ENCODE measurements at places on chromosomes 1 and 21.

- DNase-seq, result no peak
Measured at GRCh38 chr1:225451840-225452515, 24.1 kb upstream of the LBR start.

GRCh38 chr1:43532716-43533115 is 2.0 kb downstream of the PTPRF start:
- no peak for DNase-seq

DNA sequence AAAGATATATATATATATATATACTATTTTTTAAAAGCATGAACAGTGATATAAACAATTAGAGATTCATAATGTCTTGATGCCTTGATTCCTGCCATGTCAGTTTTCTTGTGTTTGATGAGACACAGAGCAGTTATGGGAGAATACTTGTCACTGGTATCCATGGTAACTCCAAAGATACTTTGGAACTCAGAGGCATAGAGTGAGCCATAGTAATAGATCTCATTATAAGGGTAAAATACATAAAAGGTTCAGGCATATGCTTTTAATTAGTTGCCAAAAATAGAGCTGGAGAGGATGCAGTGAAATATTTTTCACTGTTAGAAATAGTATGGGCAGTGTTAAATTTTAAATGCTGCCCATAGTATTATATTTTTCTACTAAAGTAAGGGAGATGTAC is 134.1 kb downstream of the SYT14 start:
- DNase-seq, result no peak

- DNase-seq, result no peak
Measured at GRCh38 chr1:26320896-26321295, 3.1 kb downstream of the CD52 start.

GRCh38 chr1:159669338-159669737 is 45.1 kb downstream of the CRP start:
- DNase-seq, result no peak

- DNase-seq, result no peak
Measured at GRCh38 chr1:24775348-24775747, 30.1 kb downstream of the CLIC4 start.

- no peak for DNase-seq
Measured at GRCh38 chr1:196278816-196279215, 329.4 kb downstream of the KCNT2 start.

GRCh38 chr21:33751120-33751519 is 108.8 kb downstream of the ITSN1 start:
- DNase-seq, result no peak

DNA sequence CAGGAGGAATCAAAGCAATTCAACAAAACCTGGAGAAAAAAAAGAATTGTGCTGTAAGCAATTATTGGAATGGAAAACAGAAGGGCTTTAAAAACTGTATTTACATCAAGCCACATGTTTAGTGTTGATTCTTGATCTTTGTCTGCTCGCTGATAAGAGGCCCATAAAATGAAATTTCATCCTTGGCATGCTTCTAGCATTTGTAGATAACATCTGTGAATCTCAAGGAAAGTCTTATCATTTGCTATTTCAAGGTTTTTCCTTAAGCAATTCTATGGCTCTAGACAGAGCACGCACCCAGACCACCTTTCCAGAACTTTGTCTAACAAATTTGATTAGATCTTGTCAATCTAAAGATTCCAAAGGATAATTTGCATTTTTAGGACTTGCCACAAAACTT is 181.0 kb upstream of the FGGY start:
- DNase-seq, result no peak

Measured in stimulated activated CD4-positive, alpha-beta T cell treated with anti-CD3 and anti-CD28 coated beads, Interleukin-1b, Interleukin-23, amount 100 ng/mL, for 1 hour (primary cell).